NCI-H524 (cell line): ENCODE measurements at places on chromosomes 16 and 17.

- no peak for DNase-seq
Measured at GRCh38 chr16:78102865-78103264, 3.4 kb downstream of the WWOX start.

DNA sequence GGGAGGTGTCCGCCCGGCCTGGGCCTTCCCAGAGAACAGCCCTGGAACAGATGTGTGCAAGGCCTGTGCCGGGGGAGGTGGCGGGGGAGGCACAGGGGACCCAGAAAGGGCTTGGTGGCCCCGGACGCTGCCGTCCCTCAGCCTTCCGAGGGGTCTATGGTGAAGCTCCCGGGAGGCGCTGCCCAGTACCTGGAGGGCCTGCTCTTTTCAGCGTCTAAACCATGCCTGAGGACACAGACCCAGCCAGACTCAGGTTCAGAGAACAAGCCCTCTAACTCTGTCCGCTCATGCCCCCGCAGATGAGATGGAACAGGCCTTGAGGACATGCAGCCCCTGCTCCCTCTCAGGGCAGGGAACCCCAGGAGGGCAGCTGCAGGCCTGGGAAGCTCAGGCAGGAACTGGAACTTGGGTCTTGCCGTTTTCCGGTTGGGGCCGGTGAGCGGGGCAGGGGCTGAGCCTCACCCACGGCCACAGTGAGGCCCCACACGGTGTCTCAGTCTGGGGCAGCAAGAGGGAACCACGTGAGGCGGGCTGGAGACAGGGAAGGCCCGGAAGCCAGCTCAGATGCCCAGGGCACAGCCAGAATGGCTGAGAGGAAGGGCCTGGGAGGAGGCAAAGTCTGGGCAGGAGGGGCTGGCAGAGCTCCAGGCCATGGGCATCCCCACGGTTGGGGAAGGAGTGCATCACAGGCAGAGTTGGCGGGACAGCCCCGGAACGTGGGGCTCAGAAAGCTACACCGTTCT is 12.5 kb downstream of the SLC16A3 start:
- no peak for DNase-seq

DNA sequence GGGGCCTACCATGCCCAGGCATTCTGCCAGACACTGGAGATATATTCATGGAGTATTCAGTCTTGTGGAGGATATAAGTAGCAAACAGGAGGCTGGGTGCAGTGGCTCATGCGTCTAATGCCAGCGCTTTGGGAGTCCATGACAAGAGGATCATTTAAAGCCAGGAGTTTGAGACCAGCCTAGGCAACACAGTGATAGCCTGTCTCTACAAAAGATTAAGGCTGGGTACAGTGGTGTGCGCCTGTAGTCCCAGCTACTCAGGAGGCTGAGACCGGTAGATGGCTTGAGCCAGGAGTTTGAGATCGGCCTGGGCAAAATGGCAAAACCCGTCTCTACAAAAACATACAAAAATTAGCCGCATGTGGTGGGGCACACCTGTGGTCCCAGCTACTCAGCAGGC is 37.7 kb upstream of the CDH3 start:
- DNase-seq = no peak

DNA sequence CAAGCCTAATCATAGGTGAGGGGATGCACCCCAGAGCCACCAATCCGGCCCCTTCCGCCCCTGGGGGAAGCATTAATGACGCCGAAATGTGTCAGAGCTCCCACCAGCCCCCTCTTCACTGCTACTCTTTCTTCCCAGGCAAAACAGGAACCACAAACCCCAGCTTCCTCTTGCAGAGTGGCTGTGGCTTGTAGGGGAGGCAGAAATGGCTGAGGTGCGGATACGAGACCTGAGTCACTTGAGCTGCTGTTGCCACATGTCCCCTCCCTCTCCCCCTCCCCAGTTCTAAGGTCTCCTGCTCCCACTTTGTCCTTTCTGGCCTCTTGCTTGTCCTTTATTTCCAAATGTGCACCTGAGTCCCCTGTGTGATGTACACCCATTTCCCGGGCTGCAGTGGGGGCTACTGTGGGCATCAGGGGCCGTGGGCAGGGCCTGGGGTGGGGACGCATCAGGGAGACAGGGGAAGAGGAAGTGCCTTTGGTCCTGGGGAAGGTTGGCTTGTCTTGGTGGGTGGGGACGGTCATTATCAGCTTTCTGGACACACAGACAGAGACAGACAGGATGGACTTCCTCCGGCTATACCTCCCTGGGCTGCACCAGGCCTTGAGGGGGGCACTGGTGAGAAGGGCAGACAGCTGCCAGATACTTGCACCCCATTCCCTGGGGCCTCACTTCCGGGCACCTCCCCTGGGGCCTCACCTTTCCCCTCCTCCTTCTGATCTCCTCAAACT is at the start of gene APOBR:
Gene APOBR (plus strand): TSS at position 523 of the 731 bp plus-strand sequence. CDS start 39 bp downstream, at position 562.
- DNase-seq = no peak

- DNase-seq = no peak
Measured at GRCh38 chr16:57474671-57475661, 11.3 kb downstream of the DOK4 start.

- DNase-seq = no peak
Measured at GRCh38 chr16:57485091-57485915, 990 bp downstream of the DOK4 start.

- DNase-seq = no peak
Measured at GRCh38 chr17:77441940-77442339, 301.2 kb downstream of the SEC14L1 start.

- DNase-seq = no peak
Measured at GRCh38 chr17:9566067-9566466, 9.6 kb downstream of the STX8 start.

DNA sequence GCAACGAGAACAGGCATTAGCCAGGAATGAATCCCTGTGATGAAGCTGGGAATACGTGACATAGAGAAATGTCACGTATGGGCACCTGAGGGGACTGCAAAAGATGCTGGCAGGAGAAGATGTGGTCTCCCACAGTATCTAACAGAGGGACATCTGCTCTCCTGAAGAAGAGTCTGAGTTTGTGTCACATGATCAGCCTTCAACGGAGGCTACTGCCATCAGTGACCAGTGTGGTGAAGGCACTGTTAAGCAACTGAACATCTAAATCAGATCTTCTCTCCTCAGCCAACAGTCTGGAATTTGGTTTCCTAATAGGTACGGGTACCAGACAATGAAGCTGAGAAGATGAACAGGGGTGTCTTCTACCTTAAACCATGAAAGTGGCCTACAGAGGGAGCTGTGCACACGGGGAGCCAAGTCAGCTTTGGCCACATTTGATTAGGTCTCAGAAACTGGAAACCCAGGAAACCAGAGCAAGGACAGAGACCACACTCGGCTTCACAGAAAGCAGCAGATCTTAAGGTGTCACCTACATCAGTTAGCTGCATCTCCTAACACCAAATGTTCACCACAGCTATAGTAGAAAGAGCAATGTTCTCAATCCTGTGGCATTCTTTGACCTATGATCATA is 41.8 kb downstream of the BRD7 start:
- DNase-seq = peak; percentile 23

DNA sequence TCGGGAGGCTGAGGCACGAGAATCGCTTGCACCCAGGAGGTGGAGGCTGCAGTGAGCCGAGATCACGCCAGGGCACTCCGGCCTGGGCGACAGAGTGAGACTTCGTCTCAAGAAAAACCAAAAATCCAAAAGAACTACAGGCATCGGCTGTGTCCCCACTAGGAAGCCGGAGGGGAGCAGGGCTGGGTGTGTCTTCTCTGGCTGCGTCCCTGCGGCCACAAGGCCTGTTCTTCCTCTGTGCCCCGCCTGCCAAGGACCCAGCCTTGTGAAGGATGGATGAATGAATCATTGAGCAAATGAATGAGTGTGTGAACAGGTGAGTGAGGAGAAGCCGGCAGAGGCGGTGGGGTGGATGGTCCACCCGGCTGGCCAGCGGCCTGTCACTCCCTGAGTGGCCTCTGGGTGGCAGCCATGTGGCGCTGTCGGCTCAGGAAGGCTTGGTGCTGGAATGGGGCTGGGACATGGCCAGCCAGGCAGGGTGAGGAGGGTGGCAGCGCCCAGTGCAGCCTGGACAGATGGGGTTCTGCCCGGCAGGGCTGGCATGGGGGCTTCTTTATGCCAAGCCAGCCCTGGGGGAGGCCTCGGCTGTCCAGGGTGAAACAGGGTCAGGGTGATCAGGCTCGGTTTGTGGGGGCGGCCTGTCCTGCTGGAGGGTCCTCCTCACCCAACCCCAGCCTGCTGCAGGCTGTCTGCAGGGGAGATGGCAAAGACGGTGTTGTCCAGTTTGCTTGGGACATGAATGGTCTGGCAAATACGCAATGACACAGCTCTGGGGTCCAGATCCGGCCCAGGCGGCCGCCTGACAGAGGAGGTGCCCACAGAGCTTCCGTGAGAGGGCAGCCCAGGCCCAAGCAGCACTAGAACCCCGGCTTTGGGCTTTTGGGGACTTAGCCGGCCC is 21.7 kb downstream of the SLC25A10 start:
- peak; percentile 86 for DNase-seq

GRCh38 chr17:36946726-36947091 is 2.0 kb upstream of the AATF start:
- DNase-seq = no peak

DNA sequence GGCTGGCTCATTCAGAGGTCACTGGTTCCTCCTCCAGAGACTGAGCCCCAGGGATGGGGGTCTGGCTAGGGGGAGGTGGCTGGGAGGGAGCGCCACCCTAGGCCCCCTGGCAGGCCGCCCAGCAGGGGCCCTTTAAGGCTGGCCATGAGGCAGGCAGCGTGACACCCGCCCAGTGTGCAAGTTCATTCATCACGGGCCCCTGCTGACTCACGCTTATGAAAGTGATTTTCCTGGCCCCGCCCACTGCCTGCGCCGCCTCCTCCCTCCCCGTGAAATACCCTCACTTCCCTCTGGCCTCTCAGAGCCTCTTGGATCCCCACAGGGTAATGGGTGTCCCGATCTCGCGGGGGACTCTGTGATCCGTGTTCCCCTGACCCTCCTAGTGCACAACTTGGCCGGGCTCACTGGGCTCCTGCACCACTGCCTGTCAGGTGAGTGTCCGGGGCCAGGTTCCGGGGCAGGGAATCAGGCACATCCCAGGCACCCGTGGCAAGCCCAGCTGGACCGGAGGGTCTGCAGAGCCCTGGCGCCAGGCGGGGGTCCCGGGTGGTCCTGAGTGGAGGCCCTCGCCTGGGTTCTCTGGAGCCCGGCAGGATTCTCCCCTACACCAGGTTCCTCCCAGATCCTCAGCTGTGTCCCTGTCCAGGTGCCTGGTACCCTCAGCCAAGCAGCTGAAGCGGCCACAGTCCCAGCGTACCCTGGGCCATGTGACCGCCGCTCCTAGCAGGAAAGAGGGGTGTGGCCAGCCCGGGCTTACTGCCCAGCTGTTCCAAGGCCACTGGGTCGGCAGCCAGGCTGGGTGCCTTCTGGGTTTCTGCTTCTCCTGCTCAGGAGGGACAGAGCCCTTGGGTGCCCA is at the start of gene OSGIN1:
Gene OSGIN1 (plus strand): TSS at position 301 of the 856 bp plus-strand sequence. CDS start 4,432 bp downstream, outside the sequence.
- peak; percentile 85 for DNase-seq

- no peak for DNase-seq
Measured at GRCh38 chr17:34118564-34118963, 136.5 kb upstream of the CCL2 start.

DNA sequence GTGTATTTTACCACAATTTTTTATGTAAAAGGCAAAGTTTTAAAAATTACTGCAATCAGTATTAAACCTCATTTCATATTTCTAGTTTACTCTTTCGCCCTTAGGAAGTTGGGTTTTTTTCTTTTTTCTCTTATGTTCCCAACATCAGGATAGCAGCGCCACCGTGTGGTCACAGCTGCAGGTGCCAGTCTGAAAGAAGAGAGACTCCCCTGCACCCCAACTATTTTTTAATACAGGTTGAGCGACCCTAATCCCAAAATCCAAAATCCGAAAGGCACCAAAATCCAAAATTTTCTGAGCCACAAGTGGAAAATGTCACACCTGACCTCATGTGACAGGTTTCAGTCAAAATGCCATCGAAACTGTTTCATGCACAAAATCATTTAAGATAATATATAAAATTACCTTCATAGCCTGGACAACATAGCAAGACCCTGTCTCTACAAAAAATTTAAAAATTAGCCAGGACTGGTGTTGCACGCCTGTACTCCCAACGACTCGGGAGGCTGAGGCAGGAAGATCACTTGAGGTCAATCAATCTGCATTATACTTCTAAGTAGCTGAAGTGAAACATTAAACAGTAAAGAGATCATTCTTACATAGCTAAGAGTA is 21.8 kb upstream of the ASGR2 start:
- no peak for DNase-seq

- DNase-seq = peak; percentile 12
Measured at GRCh38 chr16:78005881-78006280, 16.5 kb upstream of the CLEC3A start.

GRCh38 chr16:81405702-81406113 is 38.9 kb upstream of the CMIP start:
- DNase-seq = peak; percentile 38

DNA sequence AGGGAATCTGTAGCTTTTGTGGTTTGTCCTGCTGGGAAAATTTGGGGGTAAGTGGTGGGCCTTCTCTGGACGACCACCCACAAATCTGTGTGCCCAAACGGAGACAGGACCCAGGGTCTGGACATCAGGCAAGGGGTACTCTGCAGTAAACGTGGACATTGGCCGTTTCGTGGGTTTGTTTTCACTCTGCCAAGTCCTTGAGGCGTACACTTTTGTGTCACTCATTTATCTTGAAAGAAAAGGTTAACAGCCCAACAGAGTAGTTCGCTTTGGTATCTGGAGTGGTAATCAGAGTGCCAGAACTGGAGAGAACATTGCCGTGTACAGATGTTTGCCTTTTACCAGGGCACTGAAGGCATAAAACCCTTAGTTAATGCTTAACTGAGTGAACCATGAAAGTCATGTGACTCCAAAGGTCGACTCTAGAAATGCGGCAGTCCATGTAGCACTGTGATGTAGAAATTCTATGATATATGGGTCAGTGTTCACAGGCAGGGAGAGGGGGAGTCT is 15.4 kb downstream of the NAA60 start:
- DNase-seq = no peak

- DNase-seq = no peak
Measured at GRCh38 chr17:32854207-32854606, 22.7 kb downstream of the MYO1D start.

DNA sequence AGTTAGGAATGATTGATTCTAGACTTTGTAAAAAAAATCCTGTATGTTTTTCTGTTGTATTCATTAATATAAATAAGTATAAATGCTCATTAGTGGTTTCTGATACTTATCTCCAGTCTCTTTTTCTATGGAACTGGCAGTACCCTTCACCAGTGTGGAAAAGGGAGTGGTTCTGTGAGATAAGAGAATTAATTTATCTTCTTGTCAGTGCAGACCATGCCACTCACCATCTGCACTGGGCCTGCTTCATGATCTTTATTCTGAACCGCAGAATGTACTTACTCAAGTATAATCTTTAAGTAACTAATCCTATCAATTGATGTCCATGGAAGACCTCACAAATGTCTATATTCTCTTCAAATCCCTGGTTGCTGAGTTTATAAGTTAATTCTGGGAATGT is 836.1 kb upstream of the CDH8 start:
- no peak for DNase-seq

DNA sequence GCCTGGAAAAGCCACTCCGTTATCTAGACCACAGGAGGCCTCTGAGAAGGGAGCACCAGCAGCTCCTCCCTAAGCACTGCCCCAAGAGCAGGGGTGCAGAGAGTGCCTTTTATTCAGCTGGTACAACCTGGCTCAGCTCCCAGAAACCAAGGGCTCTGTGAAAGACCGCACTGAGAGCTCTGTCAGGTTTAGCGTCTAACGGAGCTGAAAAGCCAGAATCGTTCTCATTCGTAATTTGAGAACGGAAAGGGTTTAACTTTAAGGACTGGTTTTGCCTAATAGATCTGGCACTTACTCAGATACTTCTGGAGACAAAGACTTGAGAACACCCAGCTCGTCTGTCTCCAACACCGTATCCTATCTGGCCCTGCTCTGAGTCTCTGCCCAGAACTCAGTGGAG is 13.5 kb downstream of the MPG start:
- no peak for DNase-seq

GRCh38 chr17:50866950-50867362 is 802 bp upstream of the TOB1 start:
- peak; percentile 79 for DNase-seq
